G401 (cell line): ENCODE measurements at places on chromosomes 7 and 10. TPM values are rescaled to one million over a fixed set of nuclear protein-coding genes. Genes with fewer than 3 reads are reported as not detected.
A peak's percentile ranks its signal among the peaks of the same experiment; 100 is the strongest.

DNA sequence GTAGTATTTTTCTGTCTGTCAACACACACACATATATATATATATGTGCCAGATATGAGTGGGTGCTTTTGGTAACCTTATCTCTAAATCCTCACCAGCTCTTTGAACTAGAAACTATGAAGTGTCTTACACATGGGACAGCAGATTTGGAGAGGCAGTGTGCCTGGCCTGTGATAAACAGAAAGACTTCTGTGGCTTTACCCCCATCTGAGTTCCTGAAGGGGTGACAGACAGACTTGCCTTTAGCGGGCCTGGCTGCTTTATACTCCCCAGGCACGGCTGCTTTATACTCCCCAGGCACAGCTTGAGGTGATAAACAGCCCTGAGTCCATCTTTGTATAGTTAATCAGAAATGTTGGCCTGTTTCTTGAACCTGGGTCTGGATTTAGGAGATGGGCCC, 5.6 kb downstream of the BAG3 start:
- DNase-seq, result no peak

GRCh38 chr10:121698336-121698735, 100.1 kb upstream of the FGFR2 start:
- DNase-seq, result peak; percentile 40

GRCh38 chr10:77431209-77431611, 206.4 kb downstream of the KCNMA1 start:
- no peak for DNase-seq

GRCh38 chr7:151764056-151764920, 112.6 kb downstream of the PRKAG2 start:
- DNase-seq, result no peak

DNA sequence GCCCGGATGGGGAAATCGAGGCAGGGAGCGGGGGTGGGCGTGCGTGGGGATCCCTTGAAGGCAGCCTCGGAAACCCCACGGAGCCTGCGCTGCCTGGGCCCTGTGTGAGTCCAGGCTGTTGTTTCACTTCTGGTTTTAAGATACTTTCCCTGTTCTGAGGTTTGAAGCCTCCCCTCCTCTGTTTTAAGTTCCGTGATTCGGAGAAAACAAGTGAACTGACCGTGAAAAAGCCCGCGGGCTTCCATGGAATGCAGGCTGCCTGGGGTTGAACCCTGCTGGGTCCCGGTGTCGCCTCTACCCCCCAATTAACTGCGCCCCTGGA, 401 bp downstream of the LRRC27 start:
- no peak for DNase-seq

GRCh38 chr7:149873074-149873969, at the start of gene ATP6V0E2:
Gene ATP6V0E2, plus strand, starts transcription at chr7:149873969. Its CDS starts 97 bp downstream, at chr7:149874066.
- DNase-seq, result peak; percentile 95

DNA sequence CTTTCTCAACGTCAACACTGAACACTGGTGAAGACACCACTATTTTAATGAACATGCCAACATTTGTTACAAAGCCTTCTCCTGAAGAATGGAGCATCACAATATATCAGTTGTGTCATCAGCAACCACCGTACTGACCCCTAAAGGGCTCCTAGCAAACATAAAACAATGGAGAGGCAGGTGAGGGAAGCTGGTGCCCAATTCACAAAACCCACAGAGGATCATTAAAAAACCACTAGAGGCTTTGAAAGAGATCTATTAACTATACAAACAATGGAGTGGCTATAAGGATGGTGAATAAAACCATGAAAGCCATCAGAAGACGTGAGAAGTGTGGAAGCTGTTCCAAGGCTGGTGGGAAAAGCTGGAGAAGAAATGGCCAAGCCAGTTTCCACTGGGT, 150.8 kb downstream of the FAM107B start:
- no peak for DNase-seq

- no peak for DNase-seq
Measured at GRCh38 chr7:130179631-130180030, 25.6 kb downstream of the TMEM209 start.

DNA sequence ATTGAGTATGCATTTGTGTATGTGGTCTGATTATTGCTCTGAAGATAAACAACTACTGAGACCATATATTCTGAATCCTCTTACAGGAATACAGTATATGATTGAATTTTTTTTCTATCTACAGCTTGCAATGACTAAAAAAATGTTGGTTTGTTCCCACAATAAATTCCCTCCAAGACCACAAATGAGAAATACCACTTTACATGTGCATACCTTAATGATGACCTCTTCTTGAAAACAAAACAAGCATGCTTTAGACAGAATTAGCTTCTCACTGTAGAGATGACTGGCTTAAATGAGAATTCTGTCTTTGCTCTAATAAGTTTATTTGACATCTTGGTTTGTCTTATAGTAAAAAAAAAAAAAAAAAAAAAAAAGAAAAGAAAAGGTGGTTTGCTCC, 241.5 kb downstream of the PCDH15 start:
- DNase-seq, result no peak

DNA sequence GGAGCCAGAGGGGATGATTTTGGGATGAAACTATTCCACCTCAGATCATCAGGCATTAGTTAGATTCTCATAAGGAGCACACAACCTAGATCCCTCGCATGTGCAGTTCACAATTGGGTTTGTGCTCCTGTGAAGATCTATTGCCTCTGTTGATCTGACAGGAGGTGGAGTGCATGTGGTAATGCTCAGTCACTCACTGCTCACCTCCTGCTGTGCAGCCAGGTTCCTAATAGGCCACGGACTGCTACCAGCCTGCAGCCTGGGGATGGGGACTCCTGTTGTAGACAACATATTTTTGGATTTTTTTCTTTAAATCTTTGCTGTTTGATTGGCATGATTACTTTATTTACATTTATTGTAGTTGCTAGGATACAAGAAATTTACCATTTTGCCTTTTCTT, 765.0 kb downstream of the INHBA start:
- DNase-seq, result no peak

GRCh38 chr7:100799037-100799896, 28.1 kb downstream of the EPHB4 start:
- DNase-seq, result peak; percentile 46

DNA sequence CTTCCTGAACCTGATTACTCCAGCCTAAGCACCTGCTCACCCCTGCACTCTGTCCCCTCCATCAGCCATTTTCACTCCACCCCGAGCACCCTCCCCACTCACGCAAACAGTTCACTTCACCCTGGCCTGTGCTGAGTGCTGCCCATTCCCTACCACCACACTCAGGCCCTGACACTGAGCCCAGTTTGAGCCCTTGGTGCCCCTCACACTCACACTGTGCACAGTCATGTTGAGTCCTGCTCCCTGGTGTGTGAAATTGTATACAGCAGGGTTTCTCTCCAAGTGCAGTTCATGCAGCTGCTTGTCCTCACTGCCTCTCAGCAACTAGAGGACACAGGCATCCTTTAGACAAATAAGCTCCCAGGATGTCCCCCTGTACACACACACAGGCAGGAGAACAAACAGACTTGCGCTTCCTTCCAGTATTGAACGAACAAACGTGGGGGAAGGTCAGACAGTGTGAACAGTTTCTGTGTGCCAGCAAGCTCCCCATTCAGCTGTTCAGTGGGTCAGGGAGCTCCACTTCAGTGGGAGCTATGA, 6.8 kb downstream of the MYO1G start:
- DNase-seq, result no peak

- peak; percentile 69 for DNase-seq
Measured at GRCh38 chr7:151696721-151697514, 177.2 kb upstream of the RHEB start.

GRCh38 chr7:150945171-150945852, 32.8 kb downstream of the KCNH2 start:
- DNase-seq, result no peak

- DNase-seq, result no peak
Measured at GRCh38 chr10:11824376-11824775, 1.2 kb downstream of the PROSER2 start.

- no peak for DNase-seq
Measured at GRCh38 chr10:71663311-71663710, 56.3 kb downstream of the C10orf105 start.

GRCh38 chr7:18361756-18362155, 133.8 kb upstream of the HDAC9 start:
- DNase-seq, result no peak

- DNase-seq, result no peak
Measured at GRCh38 chr10:43599333-43599732, 6.9 kb upstream of the ZNF485 start.

DNA sequence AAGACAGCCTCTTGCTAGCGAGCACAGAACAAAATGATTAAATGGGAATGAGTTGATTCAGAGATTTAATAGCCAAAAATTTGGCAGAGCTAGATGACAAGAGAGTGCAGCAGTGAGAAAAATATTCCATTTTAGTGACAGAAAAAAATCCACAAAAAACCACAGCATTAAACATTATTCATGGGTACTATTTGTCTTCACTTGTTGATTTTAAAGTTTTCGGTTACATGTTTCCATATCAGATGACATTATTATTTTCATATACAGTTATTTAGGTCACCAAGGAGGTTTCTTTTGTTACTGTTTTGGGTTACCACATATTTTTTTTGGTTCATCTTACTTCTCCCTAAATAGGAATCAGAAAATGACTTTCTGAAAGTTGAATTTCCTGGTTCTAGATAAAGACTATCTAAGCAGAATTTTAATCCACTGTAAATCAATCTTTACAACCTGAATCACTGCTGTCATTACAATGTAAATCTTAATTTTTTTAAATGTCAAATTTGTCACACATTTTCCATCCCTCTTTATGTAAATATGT, 87.9 kb downstream of the SVIL start:
- DNase-seq, result no peak

- DNase-seq, result no peak
Measured at GRCh38 chr10:22618078-22618785, 96.1 kb downstream of the PIP4K2A start.

DNA sequence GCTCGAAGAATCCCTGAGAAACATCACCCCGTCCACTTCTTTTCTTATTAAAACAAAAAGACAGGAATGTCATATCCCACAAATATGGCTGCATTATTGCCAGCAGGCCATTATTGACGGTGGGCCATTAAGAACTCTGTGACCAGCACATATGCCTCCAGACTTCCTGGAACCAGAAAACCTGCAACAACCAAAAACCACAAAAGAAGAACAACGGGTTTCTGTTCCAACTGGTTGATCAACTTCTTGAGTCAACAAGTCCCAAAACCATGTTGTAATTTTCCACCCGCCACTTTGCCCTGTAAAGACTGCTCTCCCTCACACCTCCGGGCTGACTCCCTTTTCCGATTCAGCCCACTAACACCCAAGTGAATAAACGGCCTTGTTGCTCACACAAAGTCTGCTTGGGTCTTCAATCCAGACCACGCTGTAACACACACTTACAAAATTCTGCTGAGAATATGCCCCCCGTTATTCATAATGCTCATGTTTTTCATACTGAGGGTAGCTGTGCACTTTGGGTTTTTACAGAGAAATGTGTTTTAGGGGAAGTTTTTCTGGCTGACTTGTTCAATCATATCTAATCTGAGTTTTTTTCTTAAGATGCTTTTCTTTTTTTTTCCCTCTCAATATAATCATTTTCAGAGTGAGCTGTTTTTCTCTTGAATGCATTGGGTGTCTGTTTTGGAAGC, 20.7 kb downstream of the ZNF107 start:
- DNase-seq, result no peak

DNA sequence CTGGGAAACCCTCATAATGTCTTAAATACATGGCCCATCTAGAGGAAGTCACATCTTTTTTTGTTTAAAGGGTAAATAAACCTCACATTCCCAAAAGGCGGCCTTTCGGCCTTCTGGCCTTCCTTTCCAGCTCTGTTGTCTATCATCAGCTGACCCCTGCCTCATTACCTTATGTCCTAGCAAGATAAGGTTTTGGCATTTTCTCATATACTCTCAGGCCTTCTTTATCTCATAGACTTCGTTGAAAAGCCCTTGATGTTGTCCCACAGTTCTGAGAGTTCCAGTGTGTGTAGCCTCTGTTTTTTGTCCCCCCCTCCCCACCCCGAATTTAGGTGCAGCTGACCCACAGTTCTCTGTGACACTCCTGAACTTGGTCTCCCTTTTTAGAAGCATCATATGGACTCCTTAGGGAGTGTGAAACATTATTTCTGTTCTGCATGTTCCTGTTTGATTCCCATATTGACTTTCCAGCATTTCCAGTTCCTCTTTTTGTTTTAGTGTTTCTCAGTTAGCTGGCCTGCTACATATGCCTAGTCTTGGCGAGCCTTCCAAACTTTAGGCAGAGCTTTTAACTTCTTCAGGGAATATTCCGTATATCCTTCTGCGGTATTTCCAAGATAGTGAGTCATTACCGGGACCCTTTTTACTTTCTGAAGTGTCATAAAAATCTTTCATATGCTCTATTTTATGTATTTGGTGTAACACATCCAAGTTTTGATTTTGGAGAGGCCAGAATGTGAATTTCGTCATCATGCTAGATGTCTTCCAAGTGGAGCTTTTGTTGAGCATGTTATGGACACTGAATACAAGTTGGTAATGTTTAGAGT, 138.5 kb downstream of the LRRC4 start:
- no peak for DNase-seq

DNA sequence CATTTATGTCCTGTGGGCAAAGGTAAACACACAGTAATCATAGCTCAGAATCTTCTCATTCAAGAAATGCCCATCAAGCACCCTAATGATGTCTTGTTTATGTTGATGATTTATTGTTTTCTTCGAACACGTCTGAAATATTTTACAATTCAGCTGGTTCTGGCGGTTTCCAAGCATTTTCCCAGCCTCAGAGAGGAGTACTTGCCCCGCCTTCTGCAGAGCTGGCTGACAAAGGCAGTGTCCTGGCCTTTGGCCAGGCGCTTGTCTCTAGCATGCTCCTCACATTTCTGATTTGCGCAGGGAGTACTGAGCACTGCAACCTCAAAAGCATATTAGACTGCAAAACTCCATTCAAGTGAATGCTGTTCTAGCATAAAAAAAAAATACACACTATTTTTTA, 314.2 kb upstream of the GNAI1 start:
- DNase-seq, result peak; percentile 96

The TAF6 gene
- 26.6 and 45.6 TPM in 2 replicates for total RNA-seq

The AKR1C3 gene
- 1.4 TPM in 1 of 2 replicates, not detected in the other for total RNA-seq

The OR2A42 gene
- not detected in 2 replicates for total RNA-seq

The COL26A1 gene
- total RNA-seq, result 104 and 109 TPM in 2 replicates

The COL13A1 gene
- 0.17 TPM in 1 of 2 replicates, not detected in the other for total RNA-seq

The DGKI gene
- total RNA-seq, result 0.06 TPM in 1 of 2 replicates, not detected in the other

The GPR158 gene
- not detected in 2 replicates for total RNA-seq

The FKBP14 gene
- total RNA-seq, result 5.9 and 13.1 TPM in 2 replicates

The NUTM2A gene
- total RNA-seq, result not detected in 2 replicates

The UNCX gene
- 0.10 and 0.25 TPM in 2 replicates for total RNA-seq

The CD36 gene
- total RNA-seq, result not detected in 2 replicates

The SMURF1 gene
- 16.7 and 23.0 TPM in 2 replicates for total RNA-seq

The UBTD1 gene
- total RNA-seq, result 32.5 and 39.5 TPM in 2 replicates

The DPP6 gene
- 7.9 and 11.1 TPM in 2 replicates for total RNA-seq

The ADIRF gene
- not detected in 2 replicates for total RNA-seq
